A549 (cell line): ENCODE measurements at places on chromosomes 4 and X.

- DNase-seq: no peak
Measured at GRCh38 chrX:13474164-13474516, 95.3 kb upstream of the EGFL6 start.

- no peak for DNase-seq
Measured at GRCh38 chr4:7526491-7526890, 91.8 kb upstream of the PSAPL1 start.

DNA sequence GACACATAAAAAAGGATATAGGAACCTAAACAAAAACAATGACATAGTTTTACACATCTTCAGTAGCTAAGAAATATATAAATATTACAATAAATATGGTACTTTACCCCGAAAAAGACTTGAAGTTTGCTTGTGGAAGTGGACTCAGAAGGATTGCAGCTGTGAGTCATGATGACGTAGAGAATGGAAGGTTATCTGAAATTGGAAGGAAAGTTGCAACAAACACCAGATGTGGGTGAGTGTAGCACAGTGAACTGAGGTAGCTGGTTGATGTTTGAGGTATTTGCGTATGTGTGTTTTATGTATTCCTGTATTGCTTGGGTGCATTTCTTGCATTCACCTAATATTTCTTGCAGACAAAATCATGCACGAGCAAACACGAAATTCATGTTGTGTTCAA lies 113.0 kb downstream of the ARX start:
- DNase-seq: no peak

DNA sequence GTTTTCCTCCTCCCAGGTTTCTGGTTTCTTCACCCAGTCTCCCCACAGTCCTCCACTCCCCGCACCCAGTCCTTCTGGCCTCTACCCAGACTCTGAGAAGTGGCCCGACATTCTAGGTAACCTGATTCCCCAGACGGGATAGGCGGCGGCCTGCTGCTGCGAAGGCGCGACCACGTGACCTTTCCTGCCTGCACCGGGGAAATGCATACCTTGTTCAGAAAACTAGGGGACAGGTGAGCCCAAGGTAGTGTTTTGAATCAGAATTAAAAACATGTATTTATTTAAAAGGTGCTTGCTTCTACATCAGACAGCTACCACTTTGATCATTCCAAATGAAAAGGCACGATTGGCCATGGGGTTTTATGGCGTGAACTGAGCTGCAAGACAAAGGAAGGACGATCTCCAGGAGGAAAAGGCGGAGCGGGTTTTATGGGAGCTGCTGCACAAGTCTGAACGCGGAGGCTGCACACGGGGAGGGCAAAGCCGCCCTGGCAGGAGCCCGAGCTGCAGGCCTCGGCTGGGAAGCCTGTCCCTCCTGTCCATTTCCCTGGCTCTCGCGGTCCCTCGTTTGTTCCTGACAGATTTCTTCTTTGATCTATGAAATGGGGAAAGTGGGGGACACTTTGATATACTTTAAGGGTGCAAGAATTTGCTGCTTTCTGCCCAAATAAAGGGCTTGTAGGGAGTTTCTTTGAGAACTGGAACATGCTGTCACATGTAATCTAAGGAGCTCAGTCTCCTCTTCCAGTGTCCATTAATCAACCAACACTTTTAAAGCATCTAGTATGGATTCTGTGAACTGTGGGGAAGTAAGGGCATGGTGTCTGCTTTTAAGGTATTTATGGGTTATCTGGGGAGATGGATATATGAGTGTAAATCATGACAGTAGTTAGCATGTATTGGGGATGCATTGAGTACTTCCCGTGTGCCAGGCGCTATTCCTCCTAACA lies 150.9 kb downstream of the SPRY1 start:
- no peak for DNase-seq

DNA sequence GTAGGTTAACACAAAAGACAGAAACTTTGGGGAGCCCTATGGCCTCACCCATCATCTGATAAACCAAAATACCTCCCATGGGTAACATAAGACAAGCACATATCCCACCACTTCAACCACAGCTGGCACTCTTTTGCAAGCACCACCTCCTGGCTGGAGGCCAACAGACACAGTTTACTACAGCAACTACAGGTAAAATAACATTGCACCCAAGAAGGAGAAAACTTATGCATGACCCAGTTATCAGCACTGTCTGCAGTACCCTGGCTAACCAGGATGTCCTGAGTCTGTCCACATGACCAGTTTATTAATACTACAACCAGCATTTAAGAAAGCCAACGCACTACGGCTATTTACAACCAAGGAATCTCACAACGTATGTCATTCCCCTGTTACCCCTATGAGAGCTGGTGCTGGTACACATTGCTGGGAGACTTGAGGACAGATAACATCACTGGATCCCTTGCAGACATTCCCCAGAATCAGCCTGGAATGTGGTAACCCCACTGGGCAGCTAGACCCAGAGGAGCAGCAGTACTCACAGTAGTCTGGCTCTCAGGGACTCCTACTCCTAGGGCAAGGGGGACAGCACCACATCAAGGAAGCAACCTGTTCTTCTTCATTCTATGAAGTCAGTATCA lies 32.0 kb downstream of the ELF2 start:
- DNase-seq: no peak

DNA sequence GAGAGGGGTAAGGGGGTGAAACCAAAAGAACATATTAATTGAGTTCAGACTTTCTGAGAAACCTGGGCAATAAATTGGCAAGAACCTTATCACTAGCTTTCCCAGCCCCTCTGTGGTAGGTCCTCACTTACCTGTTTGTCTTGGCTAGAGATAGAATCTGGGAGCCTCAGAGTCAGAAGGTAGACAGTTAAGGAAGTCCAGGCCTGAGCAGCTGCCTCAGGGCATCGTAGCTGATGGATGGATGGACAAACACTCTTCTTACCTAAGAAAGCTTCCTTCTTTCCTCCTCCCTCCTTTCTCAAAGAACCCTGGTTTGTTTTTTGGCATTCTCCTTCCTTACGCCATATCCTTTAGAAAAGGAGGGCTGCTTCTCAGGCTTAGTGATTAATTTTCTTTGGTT lies 24.4 kb downstream of the FRAS1 start:
- DNase-seq: no peak

GRCh38 chrX:465418-466215 lies 78.9 kb upstream of the PPP2R3B start:
- DNase-seq: no peak

DNA sequence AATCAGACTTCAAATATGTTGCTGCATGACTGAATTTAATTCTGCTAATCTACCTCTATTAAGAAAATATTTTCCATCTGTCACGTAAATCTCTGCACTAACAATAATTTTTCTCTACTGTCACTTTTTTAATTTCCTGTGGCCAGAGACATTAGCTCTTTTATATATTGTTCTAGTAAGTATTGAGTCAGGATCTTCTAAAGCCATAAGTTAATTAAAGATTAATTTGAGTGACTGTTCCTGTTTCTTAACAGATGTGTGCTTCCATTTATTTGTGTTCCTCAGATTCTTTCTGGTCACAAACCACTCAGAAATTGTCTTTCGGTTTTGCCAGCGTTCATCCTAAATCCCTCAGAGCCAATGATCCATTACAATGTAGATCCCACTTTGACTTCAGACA lies 2.4 kb upstream of the SMR3B start:
- no peak for DNase-seq

DNA sequence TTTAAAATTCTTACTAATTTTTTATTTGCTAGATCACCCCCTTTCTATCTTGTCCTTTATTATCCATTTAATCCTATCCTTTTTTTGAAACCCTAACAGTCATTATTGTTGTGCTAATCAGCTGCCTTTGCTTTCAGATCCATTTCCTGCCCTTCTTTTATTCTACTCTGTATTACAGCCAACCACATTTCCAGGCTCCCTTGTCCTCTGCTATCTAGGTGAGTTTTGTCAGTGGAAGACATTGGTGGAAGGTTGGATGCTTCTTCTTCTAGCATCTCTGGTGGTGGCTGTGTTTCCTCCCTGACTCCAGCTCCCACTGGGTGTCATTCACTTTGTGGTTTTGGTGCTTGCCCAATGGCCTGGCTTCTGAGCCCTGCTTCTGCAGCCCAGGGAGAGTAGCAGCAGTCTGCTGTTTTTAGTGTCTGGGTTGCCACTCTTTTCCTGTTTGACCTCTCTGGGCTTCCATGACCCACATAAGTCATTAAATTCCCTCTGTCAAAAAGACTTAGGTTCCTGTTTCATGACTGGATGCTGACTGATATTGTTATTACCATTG lies 225.2 kb upstream of the PGRMC2 start:
- DNase-seq: no peak

DNA sequence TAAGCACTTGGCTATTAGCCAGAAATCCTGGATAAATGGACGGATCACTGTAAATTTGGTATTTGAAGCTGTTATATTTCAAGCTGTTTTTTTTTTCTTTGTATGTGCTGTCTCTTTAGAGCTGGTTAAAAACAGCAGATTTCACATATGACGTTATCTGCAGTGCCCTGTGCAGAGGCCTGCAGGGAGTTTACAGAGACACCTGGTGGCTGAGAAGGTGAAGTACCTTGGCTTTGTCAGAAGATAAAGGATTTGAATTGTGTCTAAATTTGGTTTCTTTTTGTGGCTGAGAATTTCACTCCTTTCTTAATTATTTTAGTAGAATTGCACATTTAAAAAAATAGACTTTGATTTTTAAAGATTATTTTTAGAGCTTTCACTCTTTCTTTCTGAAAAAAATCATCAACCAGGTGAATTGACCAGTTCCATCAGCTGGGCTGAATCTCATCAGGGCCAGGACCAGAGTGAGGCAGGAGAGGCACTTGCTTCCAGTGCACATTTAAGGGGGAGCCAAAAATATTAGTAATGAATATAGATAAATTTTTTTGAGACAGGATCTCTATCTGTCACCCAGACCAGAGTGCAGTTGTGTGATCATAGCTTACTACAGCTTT lies 9.6 kb upstream of the CHRNA9 start:
- peak; percentile 73 for DNase-seq

GRCh38 chrX:112738347-112739033 lies 58.8 kb upstream of the LHFPL1 start:
- no peak for DNase-seq

- DNase-seq: no peak
Measured at GRCh38 chrX:12617241-12617640, 174.0 kb upstream of the PRPS2 start.

DNA sequence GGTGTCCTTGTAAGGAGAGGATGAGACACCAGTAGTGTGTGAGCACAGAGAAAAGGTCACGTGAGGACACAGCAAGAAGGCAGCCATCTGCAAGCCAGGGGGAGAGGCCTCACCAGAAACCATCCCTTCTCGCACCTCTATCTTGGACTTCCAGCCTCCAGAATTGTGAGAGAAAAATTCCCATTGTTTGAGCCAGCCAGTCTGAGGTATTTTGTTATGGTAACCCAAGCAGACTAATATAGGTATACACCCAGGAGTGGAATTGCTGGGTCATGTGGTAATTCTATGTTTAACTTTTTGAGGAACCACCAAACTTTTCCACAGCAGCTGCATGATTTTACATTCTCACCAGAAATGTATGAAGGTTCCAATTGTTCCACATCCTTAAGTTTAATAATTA lies 25.6 kb downstream of the ZDHHC9 start:
- DNase-seq: no peak

DNA sequence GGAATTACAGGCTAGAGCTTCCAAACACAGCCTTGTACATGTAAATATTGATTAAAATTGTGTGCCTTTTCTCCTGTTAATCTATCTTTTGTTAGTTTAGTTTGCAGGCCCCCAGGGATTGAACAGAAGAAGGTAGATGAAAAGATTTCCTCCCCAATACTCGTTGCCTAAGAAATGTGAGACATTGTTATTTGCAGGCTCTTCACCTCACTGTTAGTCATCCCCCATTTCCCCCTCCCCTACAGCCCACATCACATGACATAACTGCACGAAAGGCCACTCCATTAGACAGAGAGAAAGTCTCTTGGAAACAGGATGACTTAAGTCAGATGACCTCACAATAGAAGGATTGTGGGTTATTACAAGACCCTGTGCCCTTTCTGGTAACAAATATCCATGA lies 13.3 kb upstream of the MID1 start:
- peak; percentile 67 for DNase-seq

DNA sequence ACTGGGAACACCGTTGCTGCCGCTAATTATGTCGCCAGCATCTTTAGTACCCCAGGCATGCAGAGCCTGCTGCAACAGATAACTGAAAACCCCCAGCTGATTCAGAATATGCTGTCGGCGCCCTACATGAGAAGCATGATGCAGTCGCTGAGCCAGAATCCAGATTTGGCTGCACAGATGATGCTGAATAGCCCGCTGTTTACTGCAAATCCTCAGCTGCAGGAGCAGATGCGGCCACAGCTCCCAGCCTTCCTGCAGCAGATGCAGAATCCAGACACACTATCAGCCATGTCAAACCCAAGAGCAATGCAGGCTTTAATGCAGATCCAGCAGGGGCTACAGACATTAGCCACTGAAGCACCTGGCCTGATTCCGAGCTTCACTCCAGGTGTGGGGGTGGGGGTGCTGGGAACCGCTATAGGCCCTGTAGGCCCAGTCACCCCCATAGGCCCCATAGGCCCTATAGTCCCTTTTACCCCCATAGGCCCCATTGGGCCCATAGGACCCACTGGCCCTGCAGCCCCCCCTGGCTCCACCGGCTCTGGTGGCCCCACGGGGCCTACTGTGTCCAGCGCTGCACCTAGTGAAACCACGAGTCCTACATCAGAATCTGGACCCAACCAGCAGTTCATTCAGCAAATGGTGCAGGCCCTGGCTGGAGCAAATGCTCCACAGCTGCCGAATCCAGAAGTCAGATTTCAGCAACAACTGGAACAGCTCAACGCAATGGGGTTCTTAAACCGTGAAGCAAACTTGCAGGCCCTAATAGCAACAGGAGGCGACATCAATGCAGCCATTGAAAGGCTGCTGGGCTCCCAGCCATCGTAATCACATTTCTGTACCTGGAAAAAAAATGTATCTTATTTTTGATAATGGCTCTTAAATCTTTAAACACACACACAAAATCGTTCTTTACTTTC lies 1.8 kb downstream of the UBQLN2 start:
- no peak for DNase-seq

DNA sequence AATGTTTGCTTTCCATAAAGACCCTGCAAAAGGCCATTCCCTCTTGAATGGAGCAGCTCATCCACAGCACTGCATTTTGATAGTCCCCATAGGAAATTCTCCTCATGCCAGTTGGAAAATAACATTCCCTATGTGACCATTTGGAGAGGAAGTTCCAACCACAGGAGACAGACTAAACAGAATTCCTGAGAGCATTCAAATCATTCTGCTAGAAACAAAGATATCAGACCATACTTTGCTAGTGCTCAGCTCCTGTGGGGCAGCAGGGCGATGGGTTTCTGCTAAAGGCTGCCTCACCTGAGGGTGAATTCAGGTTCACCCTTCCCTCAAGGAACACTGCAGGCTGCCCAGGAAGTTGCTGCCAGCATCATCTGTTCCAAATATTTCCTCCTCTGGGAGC lies 58.8 kb downstream of the LNX1 start:
- no peak for DNase-seq
